ENCODE measurements at places on chromosomes 6 and 20.

- DNase-seq = peak; percentile 17
Measured at GRCh38 chr6:136582711-136583471, 32.7 kb upstream of the MAP7 start.

GRCh38 chr20:59040667-59041066 is 1.9 kb downstream of the PRELID3B start:
- DNase-seq = no peak

GRCh38 chr6:37171970-37172812 is 2.2 kb downstream of the PIM1 start:
- peak; percentile 86 for DNase-seq

GRCh38 chr6:41546475-41546865 is 289 bp downstream of the FOXP4 start:
- DNase-seq = peak; percentile 70

DNA sequence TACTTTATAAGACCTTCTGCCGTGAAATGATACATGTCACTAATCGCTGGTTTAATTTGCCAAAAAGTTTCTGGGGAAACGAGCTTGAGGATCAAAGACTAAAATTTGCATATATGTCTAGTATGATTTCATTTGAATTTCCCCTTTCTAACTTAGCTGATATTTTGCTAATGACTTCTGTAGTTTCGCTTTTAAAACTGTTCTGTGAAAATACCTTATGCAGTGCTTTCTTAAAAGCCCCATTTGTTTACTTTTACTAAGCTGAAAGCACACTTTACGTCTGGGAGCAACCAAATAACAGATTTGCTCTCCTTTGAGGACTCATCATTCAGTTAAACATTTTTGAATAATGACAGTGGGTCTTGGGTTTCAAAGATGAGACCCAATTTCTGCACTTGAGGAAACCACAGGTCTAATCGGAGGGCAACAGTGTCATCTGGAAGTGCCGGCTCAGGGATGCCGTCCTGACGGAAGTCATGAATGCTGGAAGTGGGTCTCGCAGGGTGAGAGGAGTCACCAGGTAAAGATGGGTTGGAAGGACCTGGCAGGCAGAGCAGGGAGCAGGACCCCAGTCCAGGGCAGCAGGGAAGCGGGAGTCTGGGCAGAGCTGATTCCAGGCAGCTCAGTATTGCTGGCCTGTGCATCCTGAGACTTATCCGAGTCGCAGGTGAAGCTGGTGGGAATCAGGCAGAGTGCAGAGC is 33.2 kb downstream of the PLEKHG1 start:
- peak; percentile 48 for DNase-seq

- no peak for DNase-seq
Measured at GRCh38 chr6:117354671-117355070, 71.1 kb downstream of the ROS1 start.

DNA sequence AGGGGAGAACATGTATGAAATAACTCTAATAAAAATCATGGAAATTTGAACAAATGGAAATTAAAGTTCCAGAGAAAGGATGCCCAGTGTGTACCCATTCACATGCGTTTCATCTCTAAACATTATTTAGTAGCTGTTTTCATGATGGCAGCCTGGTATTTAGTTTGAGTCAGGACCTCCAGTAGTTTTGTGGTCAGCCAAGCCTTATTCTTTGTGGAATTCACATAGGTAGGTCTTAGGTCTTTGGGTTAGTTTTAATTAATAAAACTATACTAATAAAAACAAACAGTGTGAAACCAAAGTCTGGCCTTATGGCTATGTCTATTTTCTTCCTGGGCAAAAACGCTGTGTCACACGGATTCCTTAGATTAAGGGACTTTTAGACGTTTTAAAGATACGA is 137.8 kb downstream of the FOXC1 start:
- DNase-seq = no peak

- DNase-seq = peak; percentile 17
Measured at GRCh38 chr20:46398963-46399362, 7.5 kb downstream of the ELMO2 start.

DNA sequence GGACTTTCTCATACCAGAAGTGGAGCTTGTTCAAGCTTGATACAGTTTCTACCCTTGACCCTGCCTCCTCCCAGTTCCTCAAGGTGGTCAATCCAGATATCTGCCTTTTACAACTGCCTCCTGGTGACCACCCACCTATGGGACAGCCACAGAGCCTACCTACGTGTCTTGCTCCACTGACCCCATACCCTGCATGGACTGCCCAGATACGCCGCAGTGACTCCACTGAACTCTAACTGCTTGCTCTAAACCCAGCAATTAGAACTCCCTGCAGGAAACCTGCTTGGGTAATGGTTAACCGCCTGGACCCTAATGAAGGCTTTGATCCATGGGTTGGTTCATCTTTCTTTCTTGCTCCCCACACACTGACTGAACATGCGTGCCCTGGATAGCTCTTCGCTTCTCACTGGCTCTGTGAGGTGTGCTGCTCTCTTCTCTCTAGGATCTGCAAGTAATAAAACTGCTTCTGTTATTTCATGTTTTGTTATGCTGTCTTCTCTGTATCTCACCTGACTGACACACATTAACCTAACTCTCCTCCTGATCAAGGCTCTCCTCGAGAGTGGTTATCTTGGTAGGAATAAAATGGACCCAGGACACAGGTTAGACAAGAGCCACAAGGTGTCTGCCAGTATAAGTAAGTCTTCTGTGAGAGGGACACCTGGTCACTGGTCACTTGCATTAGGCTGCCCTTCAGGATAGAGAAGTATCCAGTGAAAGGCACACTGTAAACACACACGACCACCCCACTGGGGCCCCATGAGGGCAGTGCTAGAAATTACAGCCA is 79.2 kb downstream of the CHD6 start:
- no peak for DNase-seq

- no peak for DNase-seq
Measured at GRCh38 chr20:19747903-19748302, 10.2 kb upstream of the RIN2 start.

GRCh38 chr6:133326584-133326983 is 85.4 kb downstream of the EYA4 start:
- DNase-seq = peak; percentile 41

DNA sequence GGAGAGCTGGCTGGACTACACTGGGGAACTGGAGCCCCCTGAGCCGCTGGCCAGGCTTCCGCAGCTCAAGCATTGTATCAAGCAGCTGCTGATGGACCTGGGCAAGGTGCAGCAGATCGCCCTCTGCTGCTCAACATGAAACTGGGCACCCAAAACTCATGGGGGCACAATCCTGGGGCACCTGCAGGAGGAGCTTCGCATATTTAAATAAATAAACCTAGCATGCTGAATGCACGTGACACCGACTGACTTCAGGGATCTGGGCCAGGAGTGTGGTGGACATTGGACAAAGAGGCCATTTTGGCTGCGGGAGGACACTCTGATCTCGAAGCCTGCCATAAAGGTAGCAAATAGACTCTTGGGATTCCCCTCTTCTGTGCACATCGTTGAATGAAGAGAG is 6.8 kb downstream of the SCAND1 start:
- DNase-seq = no peak

- DNase-seq = no peak
Measured at GRCh38 chr6:35607517-35608233, 81.0 kb downstream of the FKBP5 start.
